ENCODE measurements at places on chromosomes 2 and 18.

GRCh38 chr2:10829299-10829698, 16.7 kb upstream of the PDIA6 start:
- no peak for DNase-seq

- no peak for DNase-seq
Measured at GRCh38 chr2:39849982-39850526, 71.0 kb upstream of the THUMPD2 start.

DNA sequence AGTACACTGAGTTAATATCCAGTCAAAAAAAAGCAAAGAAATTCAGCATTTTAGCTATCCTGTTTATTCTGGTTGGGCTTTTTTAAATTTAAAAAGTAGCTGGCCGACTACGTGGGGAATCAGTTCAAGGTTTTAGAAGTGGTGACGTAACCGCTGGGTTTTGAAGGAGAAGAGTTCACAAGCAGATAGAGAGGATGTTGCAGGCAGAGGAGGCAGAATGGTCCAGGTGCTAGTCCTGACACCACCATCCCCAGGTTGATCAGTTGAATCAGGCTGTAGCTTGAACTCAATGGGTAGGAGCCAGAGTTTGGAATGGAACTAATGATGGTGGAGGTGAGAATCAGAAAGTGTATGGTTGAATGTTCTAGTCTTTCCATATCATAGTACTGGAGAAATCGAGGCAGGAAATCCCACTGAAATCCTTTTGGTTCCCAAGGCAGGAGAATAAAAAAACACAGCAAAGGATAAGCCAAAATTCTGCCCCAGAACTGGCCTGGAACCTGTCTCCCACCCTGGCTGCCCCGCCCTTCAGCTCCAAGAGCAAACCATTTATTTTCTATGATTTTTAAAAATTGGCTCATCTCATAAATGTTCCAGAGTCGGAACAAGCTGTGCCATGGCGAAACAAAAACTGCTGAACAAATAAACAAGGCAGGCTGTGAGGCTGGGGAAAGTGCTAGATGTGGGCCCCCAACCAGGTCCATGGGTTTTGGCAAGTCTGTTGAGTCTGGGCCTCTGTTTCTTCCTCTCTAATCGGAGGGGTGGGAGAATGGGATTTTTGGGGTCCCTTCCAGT, 44.0 kb downstream of the SLC4A1AP start:
- DNase-seq: no peak

GRCh38 chr18:63159590-63159989, 160.0 kb downstream of the BCL2 start:
- no peak for DNase-seq

GRCh38 chr18:36189486-36189885, 2.2 kb downstream of the MOCOS start:
- DNase-seq: no peak

GRCh38 chr2:19187323-19188020, 171.0 kb downstream of the OSR1 start:
- DNase-seq: peak; percentile 51

DNA sequence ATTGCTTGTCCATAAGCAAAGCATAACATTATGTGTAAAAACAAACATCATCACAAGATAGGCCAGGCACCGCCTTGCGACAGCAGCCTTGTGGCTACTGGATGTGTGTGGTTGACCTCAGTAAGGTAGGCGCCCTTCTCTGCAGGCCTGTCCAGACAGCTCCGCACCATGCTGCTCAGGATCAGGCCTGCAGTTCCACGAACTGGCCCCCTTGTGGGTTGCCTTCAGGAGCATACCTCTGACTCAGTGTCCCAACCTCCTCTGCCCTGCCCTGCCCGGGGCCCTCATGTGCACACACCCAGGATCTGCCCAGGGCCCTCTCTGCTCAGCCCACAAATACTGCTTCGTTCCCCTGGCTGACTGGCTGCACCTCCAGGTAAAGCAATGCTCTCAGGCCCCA, 16.1 kb upstream of the ZNF236 start:
- no peak for DNase-seq

DNA sequence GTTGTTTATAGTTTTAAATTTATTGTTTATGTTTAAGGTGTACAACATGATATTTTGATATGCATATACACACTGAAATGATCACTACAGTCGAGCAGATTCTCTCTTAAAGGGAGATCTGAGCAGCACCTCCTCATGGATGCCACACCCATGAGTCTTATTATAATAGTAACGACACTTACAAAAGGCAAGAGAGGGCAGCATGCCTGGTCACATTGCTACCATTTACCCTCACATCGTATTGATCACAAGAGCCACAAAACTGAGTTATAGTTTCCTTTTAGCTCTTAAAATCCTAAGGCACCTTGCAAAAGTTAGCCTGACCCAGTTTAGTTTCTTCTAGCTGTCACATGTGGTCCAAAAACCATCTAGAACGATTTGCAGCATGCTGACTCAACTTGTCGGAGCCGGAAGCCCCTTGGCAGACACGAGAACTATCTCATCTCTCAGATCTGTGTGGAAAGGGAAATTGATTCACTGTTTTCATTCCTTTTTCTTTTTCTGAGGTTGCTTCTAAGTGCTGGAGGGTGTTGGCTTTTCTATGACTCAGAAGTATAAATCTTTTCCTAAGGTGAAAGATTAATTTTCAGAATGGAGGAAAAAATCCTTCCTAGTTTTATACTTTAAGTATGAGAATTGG, 85.3 kb downstream of the CDC42EP3 start:
- peak; percentile 97 for DNase-seq
